Umbilical cord (tissue), 2 donors: ENCODE measurements at places on chromosomes 13 and 19. TPM values are rescaled to one million over a fixed set of nuclear protein-coding genes. Genes with fewer than 3 reads are reported as not detected.

- no peak for DNase-seq
Measured at GRCh38 chr19:43464134-43464775, 1.2 kb downstream of the LYPD3 start.

- DNase-seq, result no peak
Measured at GRCh38 chr13:94028234-94028633, 451.2 kb downstream of the DCT start.

DNA sequence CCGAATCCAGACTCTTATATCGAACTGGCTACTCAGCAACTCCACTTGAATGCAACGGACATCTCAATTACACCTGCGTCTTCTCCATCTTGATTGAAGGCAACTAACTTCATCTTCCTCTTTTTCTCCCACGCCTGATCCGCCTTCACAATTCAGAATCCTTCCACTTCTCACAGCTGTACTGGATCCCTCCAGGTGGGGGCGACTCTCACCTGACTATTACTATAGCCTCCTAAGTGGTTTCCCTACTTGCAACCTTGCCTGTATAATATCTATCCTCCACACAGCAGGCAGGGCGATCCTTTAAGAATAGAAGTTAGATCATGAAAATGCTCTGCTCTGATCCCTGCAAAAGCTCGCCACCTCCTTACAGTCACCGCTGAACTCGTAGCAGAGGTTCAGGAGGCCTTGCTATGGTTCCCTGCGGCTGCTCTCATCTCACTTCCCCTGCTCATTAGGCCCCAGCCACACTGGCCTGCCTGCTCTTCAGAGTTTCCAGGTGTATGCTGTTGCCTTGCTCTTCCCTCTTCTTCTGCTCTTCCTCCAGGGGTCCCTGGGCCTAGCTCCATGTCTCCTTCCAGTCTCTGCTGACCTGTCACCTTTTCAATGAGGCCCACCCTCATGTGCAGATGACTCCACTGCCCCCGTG, 31.9 kb downstream of the RFXAP start:
- no peak for DNase-seq

The IGSF23 gene
- total RNA-seq, result not detected

DNA sequence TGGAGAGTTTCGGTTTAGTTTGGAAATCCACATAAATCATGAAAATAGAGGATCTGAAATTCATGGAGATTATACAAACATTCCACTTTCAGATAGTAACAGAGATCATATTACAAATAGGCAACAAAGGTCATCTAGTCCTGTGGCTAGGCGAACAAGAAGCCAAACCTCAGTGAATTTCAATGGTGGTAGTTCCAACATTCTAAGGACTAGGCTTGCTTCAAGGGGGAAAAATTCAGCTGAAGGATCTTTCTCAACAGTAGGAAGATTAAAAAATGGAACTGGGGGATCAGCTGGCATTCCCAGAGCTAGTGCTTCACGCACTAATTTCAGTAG, 47.0 kb downstream of the FOXO1 start:
- no peak for DNase-seq

The CFD gene
- 35.2 TPM for total RNA-seq

- DNase-seq, result no peak
Measured at GRCh38 chr13:79533781-79534400, 52.9 kb downstream of the NDFIP2 start.

The URAD gene
- not detected for total RNA-seq

The CARD8 gene
- 22.9 TPM for total RNA-seq

- DNase-seq, result no peak
Measured at GRCh38 chr19:48502350-48503018, 9.2 kb downstream of the LMTK3 start.

DNA sequence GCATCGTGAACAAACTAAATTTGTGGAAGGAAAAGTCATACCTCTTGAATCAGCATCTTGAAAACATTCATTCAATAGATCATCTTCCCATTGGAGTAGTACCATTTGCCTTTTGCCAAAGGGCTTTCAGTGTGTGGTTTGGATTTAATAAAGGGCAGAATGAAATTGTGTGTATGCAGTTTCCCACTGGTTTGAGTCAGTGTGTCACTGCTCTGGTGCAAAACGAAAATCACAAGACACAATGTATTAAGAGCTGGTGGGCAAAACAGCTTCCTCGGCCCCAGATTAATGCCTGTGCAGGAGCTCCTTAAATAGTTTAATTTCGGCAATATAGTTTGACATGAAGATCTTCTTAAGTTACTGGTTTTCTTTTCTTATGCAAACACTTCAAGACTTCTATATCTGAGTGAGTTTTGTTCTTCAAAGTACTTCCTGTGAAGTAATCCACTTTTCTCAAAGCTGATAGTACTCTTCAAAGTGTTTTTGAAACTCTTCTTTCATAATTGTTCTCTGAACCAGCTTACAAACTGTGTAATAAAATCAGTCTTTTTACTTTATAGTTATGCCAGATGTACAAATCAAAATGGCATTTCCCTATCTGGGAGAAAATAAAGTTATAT, 32.1 kb downstream of the RASL11A start:
- no peak for DNase-seq

- DNase-seq, result no peak
Measured at GRCh38 chr19:46295401-46296201, 1.2 kb upstream of the HIF3A start.

DNA sequence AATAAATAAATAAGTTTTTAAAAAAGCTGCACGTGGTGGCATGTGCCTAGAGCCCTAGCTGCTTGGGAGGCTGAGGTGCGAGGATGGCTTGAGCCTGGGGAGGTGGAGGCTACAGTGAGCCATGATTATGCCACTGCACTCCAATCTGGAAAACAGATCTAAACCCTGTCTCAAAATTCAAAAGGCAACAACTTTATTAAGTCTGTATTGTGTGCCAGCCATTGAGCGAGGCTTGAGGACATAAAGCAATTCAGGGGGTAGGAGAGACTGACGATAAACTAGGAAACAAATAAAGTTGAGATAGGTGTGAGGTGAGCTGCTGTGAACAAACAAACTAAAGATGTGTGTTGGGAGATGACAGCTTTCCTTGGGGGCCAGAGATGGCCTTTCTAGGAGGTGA, 8.7 kb downstream of the CELF5 start:
- DNase-seq, result no peak

The C3 gene
- total RNA-seq, result 48.4 TPM

- DNase-seq, result no peak
Measured at GRCh38 chr19:2726904-2727639, 5.9 kb upstream of the DIRAS1 start.

The NPAS1 gene
- not detected for total RNA-seq

GRCh38 chr19:13036366-13036976, 41.2 kb downstream of the NFIX start:
- DNase-seq, result no peak

The SYCN gene
- total RNA-seq, result not detected

DNA sequence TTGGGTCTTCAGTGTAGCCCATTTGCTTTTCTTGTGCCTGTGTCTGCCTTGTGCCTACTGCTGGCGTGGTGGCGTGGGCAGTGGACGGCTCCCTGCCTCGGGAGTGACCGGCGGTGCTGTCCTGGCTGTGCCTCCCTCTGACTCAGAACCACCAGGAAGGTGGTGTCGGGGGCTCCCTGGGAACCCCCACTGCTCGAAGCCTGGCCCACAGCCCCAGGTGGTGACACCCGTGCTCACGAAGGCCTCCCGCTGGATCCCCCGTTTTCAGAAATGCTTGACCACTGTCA, 5.1 kb upstream of the AMH start:
- no peak for DNase-seq

DNA sequence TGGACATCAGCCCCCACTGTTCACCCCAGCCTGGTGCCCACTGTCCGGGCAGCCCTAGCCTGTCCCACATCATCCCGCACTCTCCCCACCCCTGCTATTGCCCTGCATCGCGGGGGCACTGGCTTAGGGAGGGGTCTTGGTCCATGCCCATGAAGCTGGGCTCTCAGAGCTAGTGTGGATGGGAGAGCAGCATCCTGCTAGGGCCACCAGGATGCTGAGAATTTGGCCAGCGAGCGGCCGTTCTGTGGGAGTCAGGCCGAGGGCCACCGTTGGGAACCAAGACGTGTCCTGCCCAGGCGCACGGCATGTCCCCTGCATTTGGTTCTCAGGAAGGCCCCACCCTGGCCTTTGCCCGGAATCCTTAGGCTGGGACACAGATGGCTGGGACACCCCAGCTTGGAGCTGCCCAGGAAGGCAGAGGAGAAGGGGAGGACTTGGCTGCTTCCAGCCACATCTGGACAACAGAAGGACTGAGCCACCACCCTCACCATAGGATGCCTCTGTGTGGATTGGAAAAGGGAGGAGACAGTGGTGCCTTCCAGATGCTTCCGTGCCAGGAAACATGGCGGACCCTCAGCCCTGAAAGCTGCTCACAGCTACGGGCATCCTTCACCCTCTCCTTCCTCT, 14.6 kb downstream of the ADGRE5 start:
- no peak for DNase-seq

GRCh38 chr13:21668732-21669275, 2.1 kb upstream of the FGF9 start:
- DNase-seq, result no peak

DNA sequence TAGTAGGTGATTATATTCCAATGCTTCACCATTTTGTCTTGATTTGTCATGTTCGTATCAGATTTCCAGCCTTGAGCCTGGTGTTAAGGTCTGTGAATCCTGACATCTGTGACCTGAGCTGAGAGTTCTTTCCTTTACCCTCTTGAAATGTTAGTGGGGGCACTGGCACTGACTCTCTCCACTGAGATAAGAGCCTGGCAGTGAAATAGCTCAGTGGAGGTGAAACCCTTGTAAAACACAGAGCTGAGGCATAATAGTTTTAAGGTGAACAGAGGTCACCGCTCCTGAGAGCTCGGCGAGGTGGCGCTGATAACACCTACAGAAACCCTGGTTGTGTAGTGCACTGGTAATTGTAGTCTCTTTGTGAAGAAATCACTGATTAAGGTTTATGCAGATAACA, 748.2 kb downstream of the DIAPH3 start:
- no peak for DNase-seq

The VPS36 gene
- total RNA-seq, result 136 TPM

DNA sequence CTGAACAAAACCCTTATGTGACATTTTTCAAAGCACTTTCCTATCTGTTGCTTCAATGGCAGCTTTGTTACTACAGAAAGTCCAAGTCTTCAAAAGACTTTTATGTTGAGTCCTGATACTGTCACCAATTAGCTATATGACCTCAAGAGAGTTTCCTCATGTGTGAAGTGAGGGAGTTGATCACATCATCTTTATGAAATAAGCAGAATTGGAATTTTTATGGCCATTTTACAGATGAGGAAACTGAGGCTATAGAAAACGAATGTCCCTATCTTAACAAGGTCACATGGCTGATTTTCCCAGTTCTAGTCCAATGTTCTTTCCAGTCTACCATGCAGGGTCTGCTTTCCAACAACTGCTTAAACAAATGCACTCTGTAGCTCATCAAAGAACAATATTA, 2.6 kb downstream of the TNFRSF19 start:
- no peak for DNase-seq

The LGI4 gene
- total RNA-seq, result 10.6 TPM

GRCh38 chr13:73873940-73874830, 260.0 kb downstream of the KLF12 start:
- no peak for DNase-seq

The METTL21C gene
- 1.9 TPM for total RNA-seq

DNA sequence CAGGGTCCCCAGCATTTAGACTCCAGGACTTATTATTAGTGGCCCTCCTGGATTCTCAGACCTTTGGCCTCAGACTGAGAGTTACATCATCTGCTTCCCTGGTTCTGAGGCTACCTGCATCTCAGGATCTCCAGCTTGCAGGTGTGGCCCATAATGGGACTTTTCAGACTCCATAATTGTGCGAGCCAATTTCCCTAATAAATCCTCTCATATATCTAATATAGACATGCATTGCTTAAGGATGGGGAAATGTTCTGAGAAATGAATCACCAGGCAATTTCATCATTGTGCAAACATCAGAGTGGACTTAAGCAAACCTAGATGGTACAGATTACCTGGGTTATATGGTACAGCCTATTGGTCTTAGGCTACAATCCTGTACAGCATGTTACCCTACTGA, 116.5 kb upstream of the FBXL3 start:
- DNase-seq, result no peak

DNA sequence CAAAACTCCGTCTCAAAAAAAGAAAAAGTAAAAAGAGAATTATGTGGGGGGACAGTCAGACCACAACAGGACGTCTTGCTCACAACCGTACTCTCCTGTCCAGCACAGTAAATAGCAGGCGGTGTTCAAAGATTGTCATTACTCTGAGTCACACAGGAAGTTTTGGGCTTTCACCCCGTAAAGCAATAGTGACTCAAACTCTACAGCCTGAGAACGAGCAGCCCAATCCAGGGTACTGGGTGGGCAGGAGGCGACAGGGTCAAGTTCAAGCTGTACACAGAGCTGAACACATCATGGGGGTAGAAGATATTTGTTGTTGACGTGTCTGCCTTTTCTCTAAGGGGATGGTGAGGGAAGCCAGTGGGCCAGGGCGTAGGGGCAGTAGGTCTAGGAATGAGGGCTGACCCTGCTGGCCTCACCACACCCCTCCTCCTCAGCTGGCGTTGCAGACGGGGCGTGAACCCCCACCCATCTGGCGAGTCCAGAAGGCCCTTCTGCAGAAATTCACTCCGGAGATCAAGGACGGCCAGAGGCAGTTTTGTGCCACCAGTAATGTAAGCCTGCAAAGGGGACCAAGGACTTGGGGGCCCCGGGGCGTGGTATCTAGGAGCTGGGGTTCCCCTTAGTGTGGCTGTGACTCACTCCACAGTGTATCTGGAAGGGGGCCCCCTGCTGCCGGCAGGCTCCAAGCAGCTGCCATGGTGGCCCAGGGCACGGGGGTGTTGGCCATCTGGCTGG, 23.3 kb downstream of the PRR12 start:
- DNase-seq, result no peak

GRCh38 chr19:23436944-23437343, 41.7 kb upstream of the ZNF91 start:
- no peak for DNase-seq

The RASGRP4 gene
- 0.96 TPM for total RNA-seq

- DNase-seq, result peak; percentile 70
Measured at GRCh38 chr19:45451131-45451849, 16.5 kb upstream of the FOSB start.

GRCh38 chr19:4443966-4444764, 13.4 kb downstream of the UBXN6 start:
- DNase-seq, result no peak

DNA sequence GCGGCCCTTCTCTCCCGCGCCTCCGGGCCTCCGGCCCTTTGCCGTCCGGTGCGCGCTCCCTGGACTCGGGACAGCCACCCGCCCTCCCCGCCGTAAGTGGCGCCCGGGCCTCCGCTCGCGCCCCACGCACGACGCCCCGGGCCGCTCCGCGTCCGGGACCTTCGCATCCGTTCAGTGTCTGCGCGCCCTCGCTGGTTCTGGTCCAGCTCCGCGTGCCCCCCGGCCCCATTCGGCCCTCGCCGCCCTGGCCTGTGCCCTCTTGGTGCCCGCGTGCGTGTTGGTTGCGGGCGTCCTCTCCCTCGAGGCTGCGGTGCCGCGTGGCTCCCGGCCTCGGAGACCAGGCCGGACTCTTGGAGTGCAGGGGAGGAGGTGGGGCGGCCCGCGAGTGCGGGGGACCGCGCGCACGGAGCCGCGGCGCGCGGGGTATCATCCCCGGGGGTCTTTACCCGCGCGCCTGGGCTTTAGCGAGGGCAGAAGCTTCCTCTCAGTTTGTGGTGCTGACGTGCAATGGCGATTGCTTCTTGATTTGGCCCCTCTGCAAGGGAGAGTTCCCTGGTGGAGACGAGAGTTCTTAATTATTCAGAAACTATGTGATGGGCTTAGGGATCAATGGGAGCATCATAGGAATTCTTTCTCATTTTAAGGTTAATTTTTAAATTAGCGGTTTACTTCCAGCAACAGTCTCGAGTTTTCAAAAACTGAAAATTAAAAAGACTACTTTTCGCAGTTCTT, 757 bp downstream of the WASF3 start:
- DNase-seq, result peak; percentile 4
